ENCODE measurements at places on chromosomes 11 and 22.

GRCh38 chr11:116229236-116229970 is 543.4 kb downstream of the BUD13 start:
- no peak for DNase-seq

DNA sequence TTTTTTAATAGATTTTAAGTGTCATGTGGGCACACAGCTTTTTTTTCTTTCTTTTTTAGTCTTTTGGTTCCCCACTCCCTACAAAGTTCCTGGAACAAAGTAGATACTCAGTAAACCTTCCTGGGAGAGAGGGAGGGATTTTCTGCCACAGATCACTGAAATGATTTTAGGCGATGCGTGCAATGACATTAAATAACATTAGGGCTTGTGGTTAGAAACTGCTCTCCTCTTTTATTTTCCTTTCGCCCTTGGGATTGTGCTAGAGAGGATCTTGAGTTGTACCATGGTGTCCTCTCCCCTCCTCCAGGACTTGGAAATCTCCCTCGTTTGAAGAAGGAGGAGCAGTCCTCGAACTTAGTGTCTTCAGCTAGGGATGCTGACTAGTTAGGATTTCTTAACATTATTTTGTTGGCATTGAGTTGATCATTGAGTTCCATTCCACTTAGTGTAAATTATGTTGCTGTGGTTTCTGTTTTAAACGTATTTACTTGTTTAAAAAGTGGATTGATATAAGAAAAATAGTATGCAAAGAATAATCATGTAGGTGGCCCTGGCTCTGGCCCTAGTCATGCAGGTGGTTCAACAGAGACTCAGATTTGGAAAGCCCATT is 88.4 kb downstream of the TRAF6 start:
- DNase-seq, result no peak

DNA sequence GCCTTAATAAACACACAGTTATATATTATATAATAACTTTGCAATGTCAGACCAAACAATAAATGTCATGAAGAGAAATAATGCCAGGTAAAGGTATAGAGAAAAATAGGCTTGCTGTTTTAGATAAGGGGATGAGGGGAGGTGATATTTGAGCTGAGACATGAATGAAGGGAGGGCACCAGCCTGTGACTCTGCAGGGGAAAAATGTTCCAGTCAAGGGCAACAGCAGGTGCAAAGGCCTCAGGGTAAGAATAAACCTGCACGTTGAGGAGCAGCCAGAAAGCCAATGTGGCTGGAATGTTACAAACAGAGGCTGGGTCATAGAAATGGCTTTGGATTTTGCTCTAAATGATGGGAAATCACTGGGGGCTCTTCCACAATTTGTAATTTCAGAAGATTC is 519.6 kb downstream of the SOX6 start:
- no peak for DNase-seq

GRCh38 chr11:104343578-104343977 is 179.6 kb upstream of the PDGFD start:
- DNase-seq, result peak; percentile 64

GRCh38 chr11:119584193-119585042 is 144.6 kb downstream of the NECTIN1 start:
- DNase-seq, result peak; percentile 36

DNA sequence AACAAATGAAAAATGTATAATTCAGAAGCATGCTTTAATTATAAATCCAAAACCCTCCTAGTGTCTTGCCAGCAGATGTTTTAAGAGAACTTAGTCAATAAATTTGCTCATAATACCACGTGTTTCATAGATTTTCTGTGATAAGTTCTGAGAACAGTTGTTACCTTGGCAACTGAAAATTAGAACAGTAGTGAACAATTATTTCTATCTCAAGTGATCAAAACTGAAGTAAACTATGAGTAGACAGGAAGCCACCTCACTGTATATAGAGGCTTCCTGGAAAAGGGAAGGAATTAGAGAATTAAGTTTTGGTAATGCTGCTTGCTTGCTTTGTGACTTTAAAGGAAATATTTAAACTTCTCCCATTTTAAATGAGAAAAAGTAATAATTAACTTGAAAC is 266.0 kb upstream of the ANO3 start:
- DNase-seq, result no peak

DNA sequence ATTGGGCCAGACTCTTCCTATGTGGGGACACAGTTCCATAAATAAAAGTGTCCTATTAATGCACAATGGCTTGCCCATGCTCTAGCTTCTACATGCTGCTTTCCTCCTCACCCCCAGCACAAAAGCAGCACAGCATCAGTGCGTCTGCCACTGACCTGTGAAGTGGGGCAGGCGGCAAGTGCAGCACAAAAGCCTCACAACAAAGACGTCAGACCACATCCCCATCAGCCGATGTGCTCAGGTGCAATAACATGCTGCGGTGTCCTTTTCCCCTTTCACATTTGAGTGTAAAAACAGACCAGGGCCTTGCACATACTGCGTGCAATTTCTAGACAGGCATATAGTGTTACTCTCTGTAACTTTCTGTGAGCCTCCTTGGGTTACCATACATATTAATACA is 12.8 kb downstream of the DKK3 start:
- no peak for DNase-seq

GRCh38 chr22:47200273-47201051 is 438.0 kb downstream of the TBC1D22A start:
- DNase-seq, result no peak

DNA sequence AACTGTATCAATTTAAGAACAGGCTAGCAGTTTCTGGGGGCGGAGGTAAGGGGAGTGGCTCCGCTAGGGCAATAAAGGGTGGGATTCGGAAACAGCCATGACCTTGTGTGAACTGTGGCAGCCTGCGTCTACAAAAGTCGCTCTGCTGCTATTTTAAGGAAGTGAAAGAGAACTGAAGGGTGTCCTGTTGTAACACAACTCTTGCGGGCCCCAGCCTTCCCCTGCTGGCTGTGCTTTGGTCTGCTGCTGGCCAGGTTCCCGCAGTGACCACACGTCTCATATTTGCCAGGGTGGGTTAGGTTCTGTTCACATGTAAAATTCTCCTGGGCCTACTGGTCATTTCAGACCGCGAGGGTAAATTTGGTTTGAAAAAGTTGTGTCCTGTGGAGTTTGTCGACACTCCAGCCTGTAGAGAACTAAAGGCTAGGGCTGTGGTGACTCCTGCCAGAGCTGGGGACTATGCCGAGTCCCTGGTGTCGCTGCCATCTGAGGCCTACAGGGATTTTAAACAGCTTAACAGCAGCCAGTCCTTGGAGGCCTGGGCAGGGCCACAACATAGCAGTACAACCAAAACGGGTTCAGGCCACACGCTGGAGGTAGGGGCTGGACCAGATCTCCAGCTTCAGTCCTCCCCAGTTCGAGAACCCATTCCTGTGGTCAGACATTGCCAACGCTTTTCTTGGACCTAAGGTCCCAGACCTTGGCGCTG is 1.1 kb upstream of the PPFIBP2 start:
- DNase-seq, result no peak

DNA sequence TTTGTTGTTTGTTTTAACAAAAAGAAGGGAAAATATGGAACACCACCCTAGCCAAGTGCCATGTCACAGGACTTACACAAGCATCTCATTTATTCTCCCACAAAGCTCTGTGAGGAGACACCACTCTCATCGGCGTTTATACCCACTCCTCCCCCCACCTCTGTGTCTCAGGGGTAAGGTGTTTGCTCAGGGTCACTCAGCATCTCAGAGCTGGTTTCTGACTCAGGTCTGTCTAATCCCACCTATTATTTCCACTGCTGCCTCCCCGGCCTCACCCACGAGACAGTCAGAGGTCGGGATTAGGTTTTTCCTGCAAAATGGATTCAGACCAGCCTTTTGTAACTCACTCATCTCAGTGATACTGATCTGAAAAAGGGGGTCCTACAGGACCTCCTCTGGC is 786.0 kb downstream of the OPCML start:
- DNase-seq, result no peak

GRCh38 chr22:47776329-47776728 is 1013.9 kb downstream of the TBC1D22A start:
- DNase-seq, result no peak
